Breast epithelium (tissue), 4 donors: ENCODE measurements at places on chromosomes 1 and 21. TPM values are rescaled to one million over a fixed set of nuclear protein-coding genes. Genes with fewer than 3 reads are reported as not detected.

DNA sequence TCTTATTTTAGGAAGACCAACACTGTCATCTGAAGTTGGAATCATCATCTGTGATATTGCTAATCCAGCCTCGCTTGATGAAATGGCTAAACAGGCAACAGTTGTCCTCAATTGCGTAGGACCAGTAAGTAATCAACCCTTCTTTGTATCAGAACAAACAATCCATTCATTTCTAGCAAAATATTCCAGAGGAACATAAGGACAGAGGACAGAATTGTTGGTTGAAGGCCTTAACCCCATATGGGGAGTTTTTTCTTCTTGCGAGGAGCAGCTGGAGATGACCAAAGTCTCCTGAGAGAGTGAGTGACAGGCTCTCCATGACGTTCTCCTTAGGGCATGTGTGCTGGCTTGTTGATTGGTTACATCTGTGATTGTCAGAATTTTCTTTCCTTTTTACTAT is 2.7 kb downstream of the SCCPDH start:
- no peak for DNase-seq

The PKP1 gene
- 22.5 TPM for total RNA-seq

GRCh38 chr1:78240755-78241154 is 195.0 kb downstream of the GIPC2 start:
- DNase-seq = no peak

DNA sequence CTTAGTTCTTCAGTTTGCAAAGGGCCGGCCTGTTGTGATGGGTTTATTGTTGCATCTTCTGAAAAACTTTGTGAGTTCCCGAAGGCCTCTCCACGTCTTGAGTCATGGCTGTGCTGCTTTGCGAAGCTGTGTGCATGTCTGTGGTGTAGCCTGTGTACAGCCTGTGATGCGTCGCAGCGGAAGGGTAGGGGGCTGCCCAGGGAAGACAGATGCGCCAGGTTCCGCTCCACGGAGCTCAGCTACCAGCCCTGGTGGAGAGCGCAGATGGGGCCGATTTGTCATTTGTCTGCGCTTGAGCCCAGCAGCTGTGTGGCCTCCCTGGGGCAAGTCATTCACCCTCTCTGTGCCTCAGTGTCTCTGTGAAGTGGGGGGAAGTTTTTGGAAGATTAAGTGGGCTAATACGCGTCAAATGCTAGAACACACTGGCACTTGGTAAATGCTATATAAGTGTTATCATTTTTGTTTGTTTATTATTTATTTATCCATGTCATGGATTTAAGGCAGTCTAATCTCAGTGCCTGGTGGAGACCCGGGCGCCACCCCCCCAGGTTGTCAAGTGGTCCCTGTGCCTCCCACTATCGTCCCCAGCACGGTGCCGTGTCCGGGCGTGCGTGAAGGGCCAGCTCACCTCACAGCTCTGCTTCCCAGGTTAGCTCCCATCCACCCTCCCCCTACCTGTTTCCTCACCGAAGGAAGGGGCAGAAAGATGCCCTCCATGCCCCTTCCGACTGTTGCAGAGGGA is 8.4 kb downstream of the PDE9A start:
- DNase-seq = no peak

The CPLANE2 gene
- total RNA-seq = 8.2 TPM

- no peak for DNase-seq
These were observed 1.0 kb downstream of the TMEM59 start for GRCh38 chr1:54051933-54052430.

GRCh38 chr1:213564215-213564659 is 423.5 kb upstream of the PROX1 start:
- no peak for DNase-seq

The TNN gene
- 1.9 TPM for total RNA-seq

DNA sequence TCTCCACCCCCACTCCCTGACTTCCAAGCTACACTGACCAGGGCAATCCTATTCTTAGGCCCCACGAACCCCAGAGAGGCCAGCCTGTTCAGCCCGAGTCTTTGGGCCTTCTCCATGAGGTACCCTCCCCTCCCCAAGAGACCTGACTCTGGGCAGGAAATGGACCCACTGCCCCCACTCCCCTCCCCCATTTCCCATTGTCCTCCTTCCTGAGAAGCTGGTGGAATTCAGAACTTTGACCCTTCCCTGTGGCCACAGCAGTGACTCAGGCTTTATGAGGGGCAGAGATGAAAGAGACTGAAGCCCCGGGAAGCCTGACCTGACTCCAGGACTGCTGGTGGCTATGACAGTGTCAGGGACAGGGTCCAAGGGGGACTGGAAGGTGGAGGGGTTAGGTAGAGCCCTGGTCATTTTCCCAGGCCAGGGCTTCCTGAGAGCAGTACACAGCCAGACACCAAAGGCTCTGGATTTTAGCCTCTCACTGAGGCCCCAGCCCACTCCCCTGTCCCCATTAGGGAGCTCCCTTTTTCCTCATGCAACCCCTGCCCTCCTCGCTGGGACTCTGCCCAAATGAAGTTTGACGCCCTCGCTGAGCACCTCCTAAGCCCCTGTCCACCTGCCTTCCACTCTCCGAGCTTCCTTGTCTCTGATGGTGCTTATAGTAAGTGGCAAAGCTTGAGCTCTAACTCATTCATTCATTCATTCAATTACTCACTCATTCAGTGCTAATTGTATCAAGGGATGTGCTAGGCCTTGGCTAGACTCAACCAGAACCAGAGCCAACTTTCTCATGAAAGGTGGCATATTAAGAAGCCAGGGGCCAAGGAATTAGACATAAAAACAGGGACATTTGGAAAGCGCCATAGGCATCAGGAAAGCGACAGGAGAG is 3.0 kb downstream of the CRYBG2 start:
- no peak for DNase-seq

The PTAFR gene
- total RNA-seq = 5.6 TPM

DNA sequence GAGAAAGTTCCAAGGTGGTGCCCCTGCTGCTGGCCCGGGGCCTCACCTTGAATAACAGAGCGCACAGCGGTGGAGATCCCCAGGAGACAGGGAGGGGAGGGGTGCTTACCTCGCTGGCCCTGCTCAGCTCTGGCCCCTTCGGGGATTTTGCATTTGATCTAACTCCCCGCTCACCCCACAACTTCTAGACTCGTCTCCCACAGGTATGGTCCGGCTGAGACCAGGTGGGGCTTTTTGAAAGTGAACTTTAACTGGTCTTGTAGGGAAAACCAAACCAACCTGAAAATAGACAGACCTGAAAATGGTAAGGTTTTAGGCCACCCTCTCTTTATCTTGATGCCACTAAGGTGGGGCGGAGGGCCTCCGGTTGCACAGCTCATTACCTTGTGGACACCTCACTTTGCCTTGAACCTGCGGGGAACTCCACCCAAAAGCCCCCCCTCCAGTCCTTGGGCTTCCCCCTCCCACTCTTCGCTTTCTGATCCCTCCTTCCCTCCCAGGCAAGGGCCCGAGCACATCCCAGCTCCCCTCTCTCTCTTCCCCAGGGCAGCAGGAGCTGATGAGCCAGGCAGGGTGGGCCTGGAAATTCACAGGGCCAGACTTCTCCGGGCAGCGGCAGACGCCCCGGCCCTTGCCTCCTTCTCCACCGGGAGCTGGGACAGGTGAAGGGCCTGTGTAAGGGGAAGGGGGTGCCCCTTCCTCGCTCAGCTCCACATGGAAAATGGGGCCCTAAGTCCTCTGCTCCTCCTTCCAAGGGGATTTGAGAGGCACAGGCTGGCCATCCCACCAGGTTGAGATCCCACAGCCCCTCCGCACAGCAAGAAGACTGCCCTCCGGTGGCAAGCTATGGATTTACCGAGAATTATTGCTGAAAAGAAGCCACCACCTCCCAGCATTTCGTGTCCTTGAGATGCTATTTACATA is 16.1 kb downstream of the TNFRSF8 start:
- no peak for DNase-seq

DNA sequence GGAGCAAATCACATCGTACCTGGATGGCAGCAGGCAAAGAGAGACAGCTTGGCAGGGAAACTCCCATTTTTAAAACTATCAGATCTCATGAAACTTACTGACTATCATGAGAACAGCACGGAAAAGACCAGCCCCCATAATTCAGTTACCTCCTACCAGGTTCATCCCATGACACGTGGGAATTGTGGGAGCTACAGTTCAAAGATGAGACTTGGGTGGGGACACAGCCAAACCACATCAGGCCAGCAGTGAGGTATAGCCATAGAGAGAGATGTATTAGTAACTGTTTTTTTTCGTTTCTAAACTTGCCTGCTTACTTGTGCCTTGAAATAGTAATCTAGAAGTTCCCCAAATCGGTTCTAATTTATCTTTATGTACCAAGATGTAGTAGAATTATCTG is 48.9 kb downstream of the AK4 start:
- DNase-seq = no peak

DNA sequence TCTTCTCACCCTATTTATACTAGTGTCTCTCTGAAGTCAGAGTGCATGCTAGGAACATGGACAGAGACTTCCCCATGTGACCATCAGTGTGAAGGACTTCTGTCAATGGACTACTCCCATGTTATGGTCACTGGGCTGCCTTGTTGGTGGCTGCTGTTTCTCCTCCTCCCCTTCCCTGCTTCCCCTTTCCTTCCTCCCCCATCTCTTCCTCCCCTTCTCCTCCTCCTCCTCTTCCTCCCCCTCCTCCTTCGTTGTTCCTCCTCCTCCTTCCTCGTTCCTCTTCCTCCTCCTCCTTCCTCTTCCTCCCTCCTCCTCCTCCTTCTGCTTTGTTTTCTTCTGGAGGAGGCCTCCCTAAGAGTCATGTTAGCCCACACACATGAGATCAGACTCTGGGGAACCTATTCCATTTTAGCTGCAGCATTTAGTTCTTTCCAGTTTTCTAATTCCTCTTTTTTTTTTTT is 35.8 kb downstream of the IER5 start:
- no peak for DNase-seq

DNA sequence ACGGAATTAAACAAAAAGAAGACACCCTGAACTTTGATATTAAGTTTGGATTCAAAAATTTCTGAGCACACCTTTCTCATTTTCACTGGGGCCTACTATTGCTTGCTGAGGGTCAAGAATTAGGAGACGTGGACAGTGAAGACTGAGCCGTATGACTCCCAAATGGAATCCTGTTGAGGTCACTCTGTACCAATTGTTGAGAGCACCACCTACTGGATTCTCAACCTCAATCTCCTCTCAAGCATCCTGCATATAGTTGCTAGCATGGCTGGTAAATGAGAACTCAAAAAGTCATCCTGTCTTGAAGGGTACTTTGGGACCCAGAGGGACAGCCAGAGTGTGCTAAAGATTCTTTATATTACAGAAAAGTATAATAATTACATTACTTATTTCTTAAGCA is 20.2 kb upstream of the MTR start:
- DNase-seq = no peak

DNA sequence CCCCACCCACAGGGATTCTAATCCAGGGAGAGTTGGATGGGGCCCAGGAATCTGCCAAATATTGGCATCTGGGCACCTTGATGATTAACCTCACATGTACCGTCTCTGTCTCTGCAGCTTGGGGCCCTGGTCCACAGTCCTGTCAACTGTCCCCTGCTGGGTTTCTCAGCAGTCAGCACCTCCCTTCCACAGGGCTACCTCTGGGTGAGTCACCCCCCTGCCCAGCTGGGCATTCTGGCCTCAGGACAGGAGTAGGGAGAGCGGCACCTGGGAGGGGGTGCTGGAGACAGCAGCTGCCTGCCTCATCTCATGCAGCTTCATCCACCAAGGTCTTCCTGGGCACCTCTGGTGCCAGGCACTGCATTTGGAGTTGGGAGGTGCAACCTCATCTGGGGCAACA is 100.6 kb upstream of the ACTL8 start:
- no peak for DNase-seq

- DNase-seq = no peak
These were observed at the start of gene CASQ1 for GRCh38 chr1:160189649-160190625. TSS of gene CASQ1 (plus strand) at chr1:160190575. CDS start at chr1:160190752, 177 bp downstream.

DNA sequence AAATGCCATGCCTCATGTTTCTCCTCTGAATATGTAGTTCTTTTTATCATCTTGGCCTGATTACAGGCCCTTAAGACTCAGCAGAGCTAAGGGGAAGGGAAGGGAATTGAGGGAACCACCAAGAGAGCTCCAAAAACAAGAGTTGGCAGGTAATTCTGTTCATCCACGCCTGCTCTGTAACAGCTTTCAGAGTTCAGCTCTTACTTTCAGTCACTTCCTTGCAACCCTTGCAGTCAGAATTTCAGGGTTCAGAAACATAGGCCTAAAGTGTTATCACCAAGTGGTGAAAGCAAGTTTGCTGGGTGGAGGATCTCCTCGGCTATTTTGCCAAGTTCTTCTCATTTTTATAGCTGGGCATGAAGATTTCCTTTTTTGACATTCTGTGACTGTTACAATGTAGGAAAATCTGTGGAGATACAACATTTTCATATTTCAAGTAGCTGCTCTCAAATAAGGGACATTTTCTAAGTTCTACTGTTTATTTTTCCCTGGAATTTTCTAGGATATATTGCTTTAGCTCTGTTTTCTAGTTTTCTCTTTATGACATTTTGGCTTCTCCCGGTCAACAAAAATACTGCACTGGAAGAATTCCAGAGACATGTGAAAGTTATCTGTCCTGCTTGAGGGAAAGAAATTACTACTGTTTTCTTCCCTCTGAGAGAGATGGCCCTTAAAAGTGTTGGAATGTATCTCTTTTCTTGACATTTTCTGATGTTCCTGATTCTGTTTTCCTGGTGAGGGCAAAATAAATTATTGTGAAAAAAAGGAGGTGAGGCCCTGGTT is 251.8 kb upstream of the ST6GALNAC5 start:
- DNase-seq = no peak

DNA sequence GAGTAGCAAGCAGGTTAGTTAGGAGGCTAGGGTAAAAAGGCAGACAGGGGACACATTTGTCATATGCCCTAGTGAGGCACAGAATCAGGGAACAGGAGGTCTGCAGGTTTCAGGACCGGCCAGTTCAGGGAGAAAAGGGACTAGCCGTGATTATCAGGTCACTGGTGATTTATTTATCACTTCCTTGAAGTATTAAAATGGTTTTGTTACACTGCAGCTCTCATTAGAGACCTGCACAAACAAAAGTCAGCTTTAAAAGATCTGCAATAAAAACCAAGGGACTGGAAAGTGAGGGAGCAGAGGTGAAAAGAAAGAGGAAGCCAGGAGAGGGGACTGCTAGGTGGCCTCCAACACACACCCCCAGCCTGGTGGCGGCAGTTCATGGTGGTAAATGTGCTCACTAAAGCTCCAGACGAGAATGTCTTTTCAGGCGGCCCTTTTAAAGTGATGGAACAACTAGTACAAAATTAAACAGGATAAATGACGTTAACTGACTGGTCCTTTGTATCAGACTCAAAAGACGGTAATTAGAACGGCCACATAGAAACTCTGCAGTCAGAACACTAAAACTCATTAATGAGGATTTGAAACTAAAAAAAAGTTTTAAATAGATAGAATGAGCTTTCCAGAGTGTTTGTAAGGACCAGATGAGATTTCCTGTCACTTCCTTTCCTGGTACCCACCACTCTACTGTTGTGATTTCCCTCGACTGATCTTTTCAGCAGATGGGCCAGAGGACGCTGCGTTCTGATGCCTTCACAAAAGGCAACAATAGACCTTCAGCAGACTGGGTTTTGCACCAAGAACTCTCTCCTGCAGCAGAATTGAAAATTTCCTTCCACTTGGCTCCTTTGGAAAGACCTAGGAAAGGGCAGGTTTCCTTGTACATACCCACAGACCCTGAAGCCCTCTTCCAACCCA is 136.8 kb downstream of the NTPCR start:
- DNase-seq = no peak
